ENCODE measurements at places on chromosomes 7 and 10.

DNA sequence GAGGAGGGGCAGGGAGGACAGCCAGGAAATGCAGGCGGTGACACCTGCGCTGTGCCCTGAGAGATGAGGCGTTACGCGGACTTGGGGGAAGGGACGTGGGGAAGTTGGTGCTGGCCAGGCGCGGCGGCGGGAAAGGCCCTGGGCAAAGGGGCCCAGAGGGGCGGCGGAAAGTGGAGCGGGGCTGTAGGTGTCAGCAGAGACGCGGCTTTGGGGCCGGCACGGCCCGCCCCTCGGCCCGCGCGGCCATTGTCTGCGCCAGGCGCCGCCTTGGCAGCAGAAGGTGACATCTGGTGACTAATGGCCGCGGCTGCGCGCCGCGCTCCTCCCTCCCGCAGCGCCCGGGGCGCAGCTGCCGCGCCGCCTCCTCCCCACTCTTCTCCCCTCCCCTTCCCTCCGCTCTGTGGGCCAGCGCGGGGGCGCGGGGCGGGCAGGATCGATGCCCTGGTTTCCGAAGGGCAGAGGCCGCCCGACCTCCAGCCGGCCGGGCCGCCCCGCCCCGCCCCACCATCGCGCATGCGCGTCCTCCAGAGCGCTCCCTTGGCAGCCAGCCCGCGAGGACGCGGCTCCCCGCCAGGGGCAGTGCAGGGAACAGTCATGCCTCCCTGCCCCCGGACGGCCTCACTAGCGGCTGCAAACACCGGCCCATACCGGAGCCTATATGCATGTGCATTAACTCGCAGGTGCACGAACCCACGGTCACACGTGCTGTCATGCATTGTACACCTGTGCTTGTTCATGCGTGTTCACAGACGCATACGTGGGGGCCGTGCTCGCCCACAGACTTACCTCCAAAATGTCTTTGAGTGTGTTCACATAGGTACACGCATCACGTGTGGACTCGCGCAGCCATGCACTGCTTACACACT is 269.6 kb downstream of the RPS24 start:
- peak; percentile 99 for DNase-seq

GRCh38 chr7:37118004-37118403 is 330.7 kb downstream of the ELMO1 start:
- DNase-seq = no peak

DNA sequence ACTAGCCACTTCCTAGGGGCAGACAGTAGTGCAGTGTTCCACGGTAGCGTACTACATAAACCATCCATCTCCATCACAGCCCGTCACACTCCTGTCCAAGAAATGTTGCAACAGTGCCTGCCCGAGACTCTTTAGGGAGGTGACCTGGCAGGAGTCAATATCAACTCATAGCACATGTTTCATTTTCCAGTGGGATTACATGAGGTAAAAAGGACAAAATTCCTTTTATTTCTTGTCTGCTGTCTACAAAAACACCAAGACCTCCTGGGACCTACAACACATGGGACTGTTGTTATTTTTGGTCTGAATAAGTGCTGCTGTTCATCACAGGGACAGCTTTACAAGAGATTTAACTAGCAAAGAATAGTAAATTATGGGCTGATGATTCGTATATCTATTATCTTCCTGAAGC is 99.9 kb downstream of the MPP7 start:
- peak; percentile 29 for DNase-seq

DNA sequence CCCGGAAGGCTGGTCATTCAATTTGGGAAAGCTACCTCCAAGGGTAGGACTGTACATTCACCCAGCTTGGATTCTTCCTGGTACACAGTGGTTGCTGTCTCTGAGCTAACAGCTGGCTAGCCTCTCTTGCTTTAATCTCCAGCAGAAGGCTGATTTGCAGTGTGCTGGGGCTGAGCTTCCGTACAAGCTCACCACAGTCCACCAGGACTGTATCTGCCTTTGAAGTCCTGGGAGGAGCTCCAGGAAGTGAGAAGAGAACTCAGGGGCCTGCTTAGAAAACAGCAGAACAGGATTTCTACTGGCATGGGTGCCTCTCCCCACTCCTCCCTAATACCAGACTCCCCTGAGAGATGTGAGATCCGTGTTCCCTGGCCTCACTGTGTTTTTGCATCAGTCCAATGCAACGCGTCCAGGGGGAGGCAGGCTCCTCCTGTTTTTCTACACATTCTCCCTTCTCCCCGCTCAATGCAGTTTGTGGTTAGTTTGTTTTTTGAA is 6.6 kb downstream of the AFAP1L2 start:
- DNase-seq = no peak

- no peak for DNase-seq
These were observed 227.4 kb downstream of the CELF2 start for GRCh38 chr10:11245095-11245479.

GRCh38 chr7:98826387-98826786 is 43.4 kb downstream of the TMEM130 start:
- DNase-seq = no peak

DNA sequence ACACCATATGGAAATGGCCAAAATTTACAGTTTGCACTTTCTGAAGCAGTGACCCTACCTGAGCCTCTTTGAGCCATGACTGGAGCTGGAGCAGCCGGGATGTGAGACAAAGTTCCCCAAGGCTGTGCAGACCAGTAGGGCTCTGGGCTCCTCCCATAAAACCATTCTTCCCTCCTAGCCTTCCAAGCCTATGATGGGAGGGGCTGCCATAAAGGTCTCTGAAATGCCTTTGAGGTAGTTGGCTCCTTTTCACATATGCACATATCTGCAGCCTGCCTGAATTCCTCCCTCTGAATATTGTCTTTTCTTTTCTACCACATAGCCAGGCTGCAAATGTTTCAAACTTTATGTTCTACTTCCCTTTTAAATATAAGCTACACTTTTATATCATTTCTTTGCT is 516.6 kb upstream of the POM121L12 start:
- no peak for DNase-seq

GRCh38 chr10:44684661-44685060 is 226.5 kb upstream of the TMEM72 start:
- no peak for DNase-seq

- no peak for DNase-seq
These were observed 24.7 kb downstream of the UNC5B start for GRCh38 chr10:71236822-71237682.

DNA sequence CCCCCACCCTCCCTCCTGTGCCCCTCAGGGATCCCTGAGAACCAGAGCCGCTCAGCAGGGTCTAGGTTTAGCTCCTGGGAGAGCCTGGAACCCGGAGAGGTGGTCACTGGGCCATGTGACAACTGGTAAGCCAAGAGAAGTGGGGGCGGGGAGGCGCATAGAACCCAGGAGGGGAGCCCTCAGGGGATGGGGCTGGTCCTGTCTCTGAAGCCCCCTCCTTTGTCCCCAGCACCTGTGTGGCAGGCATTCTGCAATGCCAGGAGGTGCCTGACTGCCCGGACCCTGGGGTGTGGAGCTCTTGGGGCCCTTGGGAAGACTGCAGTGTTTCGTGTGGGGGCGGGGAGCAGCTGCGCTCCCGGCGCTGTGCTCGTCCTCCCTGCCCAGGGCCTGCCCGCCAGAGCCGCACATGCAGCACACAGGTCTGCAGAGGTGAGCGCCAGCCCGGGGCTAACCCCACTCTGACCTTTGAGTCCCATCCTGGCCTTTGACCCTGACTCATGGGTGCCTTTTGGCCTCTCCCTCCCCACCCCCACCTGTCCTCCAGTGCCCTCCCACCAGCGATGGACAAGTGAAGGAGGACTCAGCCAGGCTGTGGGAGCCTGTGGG is 22.4 kb upstream of the ZNF862 start:
- no peak for DNase-seq

DNA sequence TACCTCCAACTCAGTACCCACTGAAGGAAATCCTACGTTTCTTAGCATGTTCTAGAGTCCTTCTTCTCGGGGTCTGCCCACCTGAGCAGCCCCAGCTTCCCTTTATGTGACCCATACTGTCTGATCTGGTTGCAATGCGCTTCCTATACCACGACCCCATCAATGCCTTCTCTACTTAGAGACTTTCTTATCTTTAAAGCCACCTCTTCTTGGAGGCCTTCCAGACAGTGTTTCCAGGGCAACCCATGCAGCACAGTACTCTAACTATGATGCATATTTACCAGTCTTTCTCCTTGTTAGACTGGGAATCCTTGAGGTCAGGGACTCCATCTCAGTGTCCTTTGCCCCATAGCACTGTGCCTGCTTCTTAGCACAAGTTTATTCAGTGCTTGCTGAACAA is 54.5 kb upstream of the SLF2 start:
- DNase-seq = no peak

DNA sequence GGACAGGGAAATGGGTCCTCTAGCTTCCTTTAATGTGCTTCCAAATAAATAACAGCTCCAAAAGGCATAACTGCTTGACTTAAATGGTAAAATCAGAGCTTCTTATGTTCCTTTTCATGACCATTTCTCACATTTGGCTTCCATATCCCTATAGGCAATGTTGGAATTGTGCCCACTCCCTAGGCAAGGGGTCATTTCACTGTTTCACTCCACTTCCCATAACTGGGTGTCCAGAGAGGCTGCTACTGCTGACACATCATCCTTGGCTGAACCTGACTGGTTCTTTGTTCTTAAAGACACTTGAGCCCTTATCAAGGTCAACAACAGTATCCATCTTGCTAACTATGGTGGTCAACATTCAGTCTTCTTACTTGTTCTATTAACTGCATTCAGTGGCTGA is 37.1 kb downstream of the PRTFDC1 start:
- no peak for DNase-seq

- DNase-seq = no peak
These were observed 36.4 kb downstream of the CPVL start for GRCh38 chr7:29109899-29110298.

DNA sequence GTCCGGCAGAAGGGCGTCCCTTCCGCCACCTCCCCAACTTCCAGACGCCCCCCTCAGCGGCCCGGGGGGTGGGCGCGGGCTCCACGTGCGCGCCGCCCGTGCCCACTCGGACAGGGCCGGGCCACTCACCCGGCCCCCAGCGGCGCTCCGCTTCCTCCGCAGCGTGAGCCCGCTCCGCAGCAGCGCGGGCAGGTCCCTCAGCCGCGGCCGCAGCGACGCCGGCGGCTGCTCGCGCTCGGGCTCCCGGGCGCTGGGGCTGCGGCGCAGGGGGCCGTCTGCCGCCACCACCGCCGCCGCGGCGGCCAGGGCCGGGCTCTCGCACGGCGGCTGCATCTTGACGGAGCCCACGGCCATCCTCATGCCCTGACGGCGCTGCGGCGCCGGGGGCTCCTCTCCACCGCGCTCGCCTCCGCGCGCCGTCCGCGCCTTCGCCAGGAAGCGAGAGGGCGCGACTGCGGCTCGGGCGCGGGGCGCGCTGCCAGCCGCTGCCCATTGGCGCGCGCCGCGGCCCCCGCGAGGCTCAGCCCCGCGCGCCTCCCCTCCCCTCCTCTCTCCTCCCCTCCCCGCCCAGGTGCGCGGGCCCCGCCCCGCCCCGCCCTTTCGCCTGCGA is at the start of gene RAPGEF5:
RAPGEF5 (minus strand) TSS at position 454 of the 610 bp plus-strand sequence; CDS start at position 360, 94 bp downstream.
- peak; percentile 69 for DNase-seq

- peak; percentile 71 for DNase-seq
These were observed 512 bp downstream of the OSBPL3 start for GRCh38 chr7:24979470-24979862.

- DNase-seq = no peak
These were observed 5.9 kb downstream of the CPA2 start for GRCh38 chr7:130272381-130273080.

- DNase-seq = no peak
These were observed 176.2 kb upstream of the CHRM2 start for GRCh38 chr7:136692221-136692620.

DNA sequence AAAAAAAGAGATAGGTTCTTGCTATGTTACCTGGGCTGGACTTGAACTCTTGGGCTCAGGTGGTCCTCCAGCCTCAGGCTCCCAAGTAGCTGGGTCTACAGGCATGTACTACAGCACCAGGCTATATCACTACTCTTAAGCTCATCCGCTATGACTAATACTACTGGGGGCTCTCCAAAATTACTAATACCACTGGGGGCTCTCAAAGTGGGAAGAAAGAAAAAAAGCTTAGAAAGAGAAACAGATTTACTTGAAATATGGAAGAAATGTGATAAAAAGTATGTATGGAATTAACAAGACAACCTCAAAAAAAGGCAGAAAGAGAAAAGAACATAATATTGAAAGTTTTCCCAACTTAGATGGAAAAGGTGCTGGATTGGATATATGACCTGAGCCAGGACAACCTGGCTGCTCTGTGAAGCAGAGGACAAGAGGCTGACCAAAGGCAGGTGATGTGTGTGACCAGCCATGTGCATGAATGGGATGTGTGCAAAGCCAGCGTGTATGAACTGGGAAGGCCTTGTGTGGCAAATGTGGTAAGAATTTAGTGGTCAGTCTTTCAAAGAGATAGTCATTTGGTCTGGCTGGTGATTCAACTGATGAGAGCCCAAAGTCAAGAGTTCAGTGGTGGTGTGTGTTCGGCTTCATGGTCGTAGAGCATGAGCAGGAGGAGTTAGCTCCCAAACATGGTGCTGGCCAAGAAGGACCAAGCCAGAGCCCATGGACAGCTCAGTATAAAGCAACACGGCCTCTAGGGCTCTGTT is 232.4 kb upstream of the KLF14 start:
- DNase-seq = peak; percentile 50

- no peak for DNase-seq
These were observed 171.5 kb downstream of the CCSER2 start for GRCh38 chr10:84499846-84500245.

DNA sequence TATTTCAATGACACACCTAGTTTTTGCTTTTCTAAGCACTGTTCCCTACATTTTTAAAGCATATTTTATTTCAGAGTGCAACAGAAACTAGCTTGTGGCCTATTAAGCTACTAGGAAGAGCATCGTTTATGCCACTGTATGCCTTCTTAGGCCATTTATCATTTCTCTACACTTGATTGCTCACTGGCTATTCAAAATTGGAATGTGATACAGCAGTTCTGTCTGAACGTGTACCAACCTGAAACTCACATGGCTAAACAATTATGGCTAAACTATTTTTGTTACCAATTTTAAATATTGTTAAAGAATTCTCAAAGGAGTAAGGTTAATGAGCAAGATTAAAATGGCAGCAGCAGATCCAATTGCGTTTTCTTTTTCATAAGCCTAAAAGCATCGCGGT is 105.2 kb downstream of the GSAP start:
- no peak for DNase-seq

GRCh38 chr10:70905071-70906021 is 17.0 kb upstream of the PCBD1 start:
- no peak for DNase-seq

DNA sequence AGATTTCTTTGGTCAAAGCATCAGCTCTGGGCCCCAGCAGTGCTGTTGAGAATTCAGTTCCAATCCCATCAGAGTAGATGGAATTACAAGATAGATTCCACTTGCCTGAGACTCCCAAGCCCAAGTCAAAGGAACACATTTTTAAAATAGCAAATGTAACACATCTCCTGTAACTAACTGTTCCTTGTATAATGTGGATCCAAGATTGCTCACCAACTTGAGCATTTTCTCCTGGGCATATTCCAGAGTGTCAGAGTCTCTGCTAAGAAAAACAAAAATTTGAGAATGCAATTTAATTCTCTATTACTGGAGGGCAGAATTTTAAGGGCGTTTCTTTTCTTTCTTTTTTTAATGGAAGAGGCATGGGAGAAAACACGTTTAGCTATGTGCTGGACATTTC is 136.7 kb downstream of the NEBL start:
- no peak for DNase-seq

All from AG20443 (cell line).